GM12891 (cell line): ENCODE measurements at places on chromosomes 16 and 17.

DNA sequence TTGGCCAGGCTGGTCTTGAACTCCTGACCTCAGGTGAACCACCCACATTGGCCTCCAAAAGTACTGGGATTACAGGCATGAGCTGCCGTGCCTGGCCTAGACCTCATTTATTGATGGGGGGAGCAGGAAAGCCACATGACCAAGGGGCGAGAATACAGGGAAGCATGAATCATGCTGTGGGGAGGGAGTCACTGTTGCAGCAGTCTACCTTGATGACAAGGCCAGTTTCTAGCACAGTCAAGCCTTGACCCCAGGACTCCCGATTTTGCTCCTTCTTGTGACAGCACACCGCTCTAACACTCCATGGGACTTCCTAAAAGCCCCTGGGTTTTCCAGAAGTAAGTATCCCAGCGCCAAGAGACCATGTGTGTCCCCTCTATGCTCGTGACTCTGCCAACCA, 42.9 kb upstream of the IRF8 start:
- no peak for DNase-seq

- DNase-seq = no peak
Measured at GRCh38 chr16:12321311-12321842, 344.8 kb downstream of the SNX29 start.

GRCh38 chr17:74862108-74862901, 2.6 kb upstream of the GRIN2C start:
- DNase-seq = peak; percentile 80

DNA sequence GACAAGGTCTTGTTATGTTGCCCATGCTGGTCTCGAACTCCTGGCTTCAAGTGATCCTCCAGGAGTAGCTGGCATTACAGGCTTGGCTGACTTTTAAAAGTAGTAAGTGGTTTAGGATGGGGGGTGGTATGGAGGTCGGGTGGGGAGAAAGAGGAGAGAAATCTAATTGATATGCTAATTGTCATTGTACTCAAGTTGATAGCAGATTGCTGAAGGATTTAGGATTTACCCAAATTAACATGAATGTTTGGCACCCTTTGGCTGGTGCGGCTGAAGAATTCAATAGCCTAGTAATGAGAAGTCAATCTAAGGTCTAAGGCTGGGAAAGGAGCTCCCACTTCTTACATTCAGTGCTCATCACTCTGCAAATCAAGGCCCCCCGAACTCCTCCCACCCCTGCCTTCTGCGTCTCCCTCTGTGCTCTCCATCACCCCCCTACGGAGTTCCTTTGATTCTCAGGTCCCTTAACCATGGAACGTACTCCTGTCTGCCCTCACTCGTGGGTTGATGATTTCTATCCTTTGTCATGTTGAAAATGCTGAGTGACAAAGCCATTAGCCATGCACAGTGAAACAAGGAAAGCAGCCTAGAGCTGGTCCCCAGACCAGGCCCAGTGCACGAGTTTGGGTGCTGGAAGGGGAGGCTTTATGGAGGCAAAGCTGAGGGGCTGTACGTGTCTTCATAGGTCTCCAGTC, 17.3 kb downstream of the CDH13 start:
- no peak for DNase-seq

GRCh38 chr16:85396879-85397871, 215.9 kb upstream of the GSE1 start:
- DNase-seq = peak; percentile 61

DNA sequence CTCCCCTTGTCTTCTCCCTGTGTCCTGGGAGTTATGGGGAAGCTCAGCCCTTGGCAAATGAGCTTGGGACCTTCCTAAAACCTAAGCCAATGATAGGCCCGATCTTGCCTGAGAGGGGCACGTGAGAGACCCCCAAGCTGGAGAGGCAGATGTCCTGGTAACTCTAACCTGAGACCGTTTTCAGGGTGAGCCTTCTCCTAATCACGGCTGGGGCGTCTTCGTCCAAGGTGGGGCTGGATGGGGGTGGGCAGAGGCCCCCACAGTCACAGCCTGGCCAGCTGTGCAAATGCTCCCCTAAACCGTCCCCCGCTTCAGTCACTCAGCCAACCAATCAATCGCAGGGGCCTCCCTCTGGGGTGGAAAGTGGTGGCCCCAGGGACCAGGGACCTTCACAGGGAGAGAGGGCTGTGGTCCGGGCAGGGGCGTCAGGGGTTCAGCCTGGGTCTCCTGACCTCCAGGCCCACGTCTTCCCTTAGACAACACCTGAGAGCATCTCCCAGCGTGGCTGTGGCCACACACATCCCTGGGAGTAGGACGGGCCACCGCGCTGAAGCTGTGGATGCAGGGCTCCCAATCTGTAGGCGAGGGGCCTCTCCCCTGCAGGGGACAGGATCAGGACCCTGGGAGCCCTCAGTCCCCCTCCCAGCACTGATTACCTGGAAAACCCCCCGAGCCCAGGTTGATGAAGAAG, 30.6 kb downstream of the ACTG1 start:
- no peak for DNase-seq

DNA sequence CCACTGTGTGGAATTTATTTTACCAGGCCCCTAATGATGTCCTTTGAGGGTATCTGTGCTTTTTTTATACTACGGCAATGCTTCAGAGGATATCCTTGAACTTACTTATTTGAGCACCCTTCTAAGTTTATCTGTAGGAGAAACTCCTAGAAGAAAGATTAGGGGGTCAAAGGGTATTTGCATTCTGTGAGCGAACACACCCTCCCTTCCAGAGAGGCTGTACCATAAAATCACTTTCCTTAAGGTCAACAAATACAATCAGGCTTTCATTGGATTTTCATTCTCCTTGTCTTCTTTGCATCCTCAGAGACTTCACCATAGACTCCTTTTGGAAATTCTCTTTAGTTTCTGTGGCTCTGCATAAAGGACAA, 4.7 kb upstream of the C1QTNF1 start:
- no peak for DNase-seq

DNA sequence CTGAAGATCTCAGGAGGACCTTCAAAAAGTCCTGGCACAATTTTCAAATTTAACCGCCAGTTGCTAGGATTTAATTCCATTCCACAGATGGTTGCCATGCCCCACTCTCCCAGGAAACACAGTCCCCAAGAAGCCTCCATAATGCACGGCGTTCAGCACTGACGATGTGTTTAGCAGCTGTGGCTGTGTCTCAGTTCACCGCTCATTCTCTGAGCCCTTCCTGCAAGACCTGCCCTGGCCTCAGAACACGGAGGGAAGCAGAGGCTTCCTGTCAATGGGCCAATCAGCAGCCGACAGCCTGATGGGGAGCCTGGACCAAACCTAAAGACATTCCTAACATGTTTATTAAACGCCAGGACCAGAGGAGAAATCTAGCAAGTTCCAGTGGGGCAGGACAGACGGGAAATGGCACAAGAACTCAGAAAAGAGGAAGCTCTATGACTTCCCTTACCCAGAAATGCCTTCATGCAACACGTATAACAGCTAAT, 4.9 kb downstream of the MYLK3 start:
- peak; percentile 61 for DNase-seq

GRCh38 chr17:58303971-58304749, 23.4 kb upstream of the MPO start:
- DNase-seq = peak; percentile 95

- no peak for DNase-seq
Measured at GRCh38 chr17:7215652-7216180, 3.9 kb downstream of the DLG4 start.

DNA sequence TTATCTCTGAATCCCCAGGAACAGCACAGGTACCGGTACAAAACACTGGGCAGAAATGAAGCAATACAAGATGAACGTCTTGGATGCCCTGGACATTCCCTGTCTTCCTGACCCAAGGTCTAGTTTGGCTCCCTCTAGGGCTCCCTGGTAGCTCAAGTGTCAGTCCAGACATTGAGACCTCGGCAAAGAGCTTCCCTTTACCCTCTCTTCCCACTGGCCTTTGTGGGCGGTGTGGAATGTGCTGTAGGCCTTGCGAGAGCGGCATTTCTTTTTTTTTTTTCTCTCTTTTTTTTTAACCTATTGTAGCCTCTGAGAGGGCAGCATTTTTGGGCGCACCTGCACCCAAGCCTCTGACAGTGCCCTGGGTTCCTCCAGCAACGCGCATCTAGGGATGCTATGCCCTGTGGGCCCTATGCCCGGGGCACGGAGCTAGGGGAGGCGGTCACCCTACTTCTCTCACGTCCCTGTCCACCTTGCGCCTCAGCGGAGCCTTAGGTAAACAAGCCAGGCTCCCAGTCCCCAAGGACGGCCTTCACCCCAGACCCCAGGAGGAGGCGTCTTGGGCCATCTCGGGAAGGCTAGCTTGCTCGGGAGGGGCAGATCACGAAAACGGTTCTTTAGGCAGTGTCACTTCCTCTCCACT, 1.2 kb upstream of the NFATC3 start:
- no peak for DNase-seq

- DNase-seq = no peak
Measured at GRCh38 chr17:75834928-75835653, 9.1 kb downstream of the UNC13D start.

GRCh38 chr17:61134551-61135235, 264.9 kb upstream of the TBX2 start:
- DNase-seq = no peak

DNA sequence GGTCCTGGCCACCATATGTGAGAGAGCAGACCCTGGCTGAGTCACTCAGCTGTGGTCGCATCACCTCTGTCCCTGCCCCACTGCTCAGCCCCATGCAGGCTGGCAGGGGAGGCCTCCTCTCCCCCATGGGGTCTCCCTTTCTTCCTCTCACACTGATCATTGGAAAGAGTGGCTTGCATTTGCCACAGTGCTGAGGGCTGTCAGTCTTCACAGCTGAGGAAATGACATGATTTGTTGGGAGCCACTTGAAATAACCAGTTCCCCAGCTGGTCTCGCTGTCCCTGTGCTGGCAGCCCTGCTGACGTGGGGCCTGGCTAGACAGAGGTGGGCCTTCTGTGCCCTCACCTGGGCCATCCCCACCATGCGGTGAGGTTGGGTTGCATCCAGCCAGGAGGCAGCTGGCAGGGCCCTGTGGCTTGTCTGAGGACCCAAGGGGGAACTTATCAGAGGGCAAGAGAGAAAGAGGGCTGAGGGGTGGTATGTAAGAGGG, 30.1 kb upstream of the MED9 start:
- DNase-seq = no peak

DNA sequence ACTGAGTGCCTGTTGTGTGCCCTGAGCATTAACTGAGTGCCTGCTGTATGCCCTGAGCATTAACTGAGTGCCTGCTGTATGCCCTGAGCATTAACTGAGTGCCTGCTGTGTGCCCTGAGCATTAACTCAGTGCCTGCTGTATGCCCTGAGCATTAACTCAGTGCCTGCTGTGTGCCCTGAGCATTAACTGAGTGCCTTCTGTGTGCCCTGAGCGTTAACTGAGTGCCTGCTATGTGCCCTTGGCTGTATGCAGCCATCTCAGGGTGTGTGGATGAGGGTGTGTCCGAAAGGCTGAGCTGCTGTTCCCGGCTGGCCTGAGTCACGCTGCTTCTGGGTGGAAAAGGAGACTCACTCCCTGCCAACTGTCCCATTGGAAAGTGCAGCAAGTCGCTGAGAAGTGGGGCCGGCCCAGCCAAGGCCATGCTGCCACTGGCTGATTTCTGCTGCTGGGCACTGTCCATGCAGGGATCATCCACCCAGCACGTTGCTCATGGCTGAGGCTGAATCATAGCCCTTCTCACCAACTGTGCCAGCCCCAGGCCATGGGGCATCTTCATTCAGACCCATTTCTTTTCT, 113.8 kb downstream of the OR1D5 start:
- DNase-seq = no peak

- DNase-seq = no peak
Measured at GRCh38 chr17:80210348-80211108, 9.6 kb downstream of the SGSH start.

GRCh38 chr16:57798267-57798810, 4.0 kb downstream of the KIFC3 start:
- no peak for DNase-seq

- no peak for DNase-seq
Measured at GRCh38 chr16:50612849-50613198, 64.6 kb downstream of the NKD1 start.

DNA sequence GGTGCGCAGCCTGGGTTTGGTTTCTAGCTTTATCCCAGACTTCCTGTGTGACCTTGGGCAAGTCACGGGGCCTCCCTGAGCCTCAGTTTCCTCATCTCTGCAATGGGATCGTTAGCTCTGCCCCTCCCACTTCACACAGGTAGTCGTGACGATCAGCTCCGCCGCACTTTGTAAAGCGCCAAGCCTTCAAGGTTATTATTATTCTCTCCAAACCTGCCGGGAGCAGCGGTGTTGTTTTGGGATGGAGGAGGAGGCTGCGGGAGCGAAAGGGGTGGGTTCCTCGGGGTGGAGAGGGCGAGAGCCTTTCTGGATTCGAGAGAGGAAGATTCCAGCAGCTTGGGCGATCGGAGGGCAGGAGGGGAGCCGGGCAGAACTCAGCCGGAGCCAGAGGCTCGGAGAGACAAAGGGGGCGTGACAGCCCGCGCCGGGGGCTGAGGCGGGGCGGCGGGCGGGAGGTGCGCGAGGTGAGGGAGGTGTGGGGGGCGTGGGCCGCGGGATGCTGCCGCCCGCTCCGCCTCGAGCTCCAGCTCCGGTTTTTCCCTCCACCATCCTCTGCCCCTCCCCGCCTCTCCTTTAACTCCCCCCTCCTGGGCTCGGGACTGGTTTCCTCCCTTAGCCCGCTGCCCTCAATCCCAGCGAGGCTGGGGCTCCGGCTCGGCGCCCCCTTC, at the start of gene EFNB3:
Gene EFNB3 (plus strand): TSS at position 602 of the 668 bp plus-strand sequence. CDS start 397 bp downstream, outside the sequence.
- no peak for DNase-seq

DNA sequence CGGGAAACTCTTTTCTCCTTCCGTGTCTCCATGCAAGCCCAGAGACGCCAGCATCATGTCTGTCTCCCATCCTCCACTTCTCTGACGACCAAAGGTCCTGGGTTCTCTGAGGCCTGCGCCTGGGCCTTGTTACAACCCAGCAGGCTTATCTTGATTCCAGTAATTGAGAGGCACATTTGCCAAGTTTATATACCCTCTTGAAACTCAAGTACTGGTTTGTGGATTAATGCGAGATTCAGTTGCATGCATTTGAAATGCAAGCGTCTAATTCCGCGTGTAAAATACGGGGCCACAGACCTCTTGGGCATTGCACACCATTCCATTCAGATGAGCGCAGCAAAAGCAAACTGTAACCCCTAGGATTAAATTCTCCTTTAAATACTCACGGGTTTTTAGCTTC, 28.7 kb upstream of the CRISPLD2 start:
- no peak for DNase-seq

- no peak for DNase-seq
Measured at GRCh38 chr17:72812823-72813222, 279.7 kb downstream of the SLC39A11 start.

DNA sequence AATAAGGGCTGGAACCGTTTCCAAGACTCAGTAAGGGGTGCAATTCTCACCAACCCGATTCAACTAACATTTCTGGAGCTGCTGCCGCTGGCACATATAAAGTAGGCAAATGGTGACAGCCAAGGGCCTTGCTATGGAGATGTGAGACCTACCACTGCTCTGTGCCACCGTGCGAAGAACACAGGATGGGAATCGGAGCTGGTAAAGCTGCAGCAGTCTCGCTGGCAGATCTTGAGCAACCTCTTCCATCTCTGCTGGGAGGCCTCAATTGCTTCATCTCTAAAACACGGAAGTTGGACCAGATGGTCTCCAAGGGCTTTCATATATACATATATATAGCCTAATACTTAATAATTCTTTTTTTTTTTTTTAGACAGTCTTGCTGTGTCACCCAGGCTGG, 128.9 kb upstream of the RCVRN start:
- DNase-seq = no peak

GRCh38 chr17:75684924-75685323, 17.8 kb downstream of the SAP30BP start:
- DNase-seq = no peak
